Aorta (tissue), 5 donors: ENCODE measurements at places on chromosomes 5 and 9. TPM values are rescaled to one million over a fixed set of nuclear protein-coding genes. Genes with fewer than 3 reads are reported as not detected.

DNA sequence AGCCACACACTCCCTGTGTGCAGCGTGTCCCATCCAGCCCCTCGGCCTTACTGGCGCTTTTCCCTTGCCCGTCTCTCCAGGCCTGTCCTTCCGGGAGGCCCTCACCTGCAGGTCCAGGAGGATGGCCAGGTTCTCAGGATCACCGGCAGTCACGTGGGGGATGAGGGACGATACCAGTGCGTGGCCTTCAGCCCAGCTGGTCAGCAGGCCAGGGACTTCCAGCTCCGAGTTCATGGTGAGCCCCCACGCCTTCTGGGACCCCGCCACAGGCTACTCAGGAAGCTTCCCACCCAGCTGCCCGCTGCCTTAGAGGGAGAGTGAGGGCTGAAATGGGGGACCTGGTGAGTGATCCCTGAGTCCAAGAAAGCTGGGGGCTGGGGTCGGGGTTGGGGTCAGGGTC lies 85.8 kb downstream of the HMCN2 start:
- H3K27me3 ChIP-seq = no peaks in the 10 kb centered on the region
- H3K4me1 ChIP-seq = no peaks in the 10 kb centered on the region
- no peak overlapping the region for H3K4me3 ChIP-seq
- no peak for DNase-seq
- no peaks in the 10 kb centered on the region for H3K36me3 ChIP-seq

- H3K27ac ChIP-seq = no peak overlapping the region
- DNase-seq = no peak
- no peak overlapping the region for H3K4me3 ChIP-seq
- no peaks in the 10 kb centered on the region for H3K36me3 ChIP-seq
Observed at GRCh38 chr5:125336401-125336800, 590.0 kb upstream of the ZNF608 start.

DNA sequence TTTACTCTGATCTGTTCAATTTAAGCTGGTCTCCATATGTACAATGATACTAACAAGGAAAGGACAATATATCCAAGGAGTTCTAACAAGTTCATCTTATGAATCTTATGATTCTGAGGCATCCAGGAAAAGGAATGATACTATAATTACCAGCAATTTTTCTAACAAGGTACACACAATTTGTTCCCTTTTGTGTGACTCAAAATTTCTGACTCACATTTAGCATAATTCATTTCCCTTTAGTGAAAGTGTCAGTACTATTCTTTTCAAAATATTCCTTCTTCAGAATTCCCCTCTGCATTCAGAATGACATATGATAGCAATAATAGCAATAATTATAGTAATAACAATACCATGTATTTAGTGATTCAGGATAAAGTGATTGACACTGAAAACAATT lies 594.8 kb downstream of the DMRTA1 start:
- H3K4me3 ChIP-seq = no peak overlapping the region
- H3K27ac ChIP-seq = no peak overlapping the region
- H3K27me3 ChIP-seq = no peaks in the 10 kb centered on the region

GRCh38 chr9:98117984-98118639 lies 910 bp downstream of the TRIM14 start:
- H3K27me3 ChIP-seq = no peaks in the 10 kb centered on the region
- H3K4me1 ChIP-seq = no peaks in the 10 kb centered on the region
- no peak overlapping the region for H3K4me3 ChIP-seq
- H3K36me3 ChIP-seq = no peaks in the 10 kb centered on the region
- H3K27ac ChIP-seq = no peak overlapping the region

Gene WNK2
- 3.6 TPM for total RNA-seq

DNA sequence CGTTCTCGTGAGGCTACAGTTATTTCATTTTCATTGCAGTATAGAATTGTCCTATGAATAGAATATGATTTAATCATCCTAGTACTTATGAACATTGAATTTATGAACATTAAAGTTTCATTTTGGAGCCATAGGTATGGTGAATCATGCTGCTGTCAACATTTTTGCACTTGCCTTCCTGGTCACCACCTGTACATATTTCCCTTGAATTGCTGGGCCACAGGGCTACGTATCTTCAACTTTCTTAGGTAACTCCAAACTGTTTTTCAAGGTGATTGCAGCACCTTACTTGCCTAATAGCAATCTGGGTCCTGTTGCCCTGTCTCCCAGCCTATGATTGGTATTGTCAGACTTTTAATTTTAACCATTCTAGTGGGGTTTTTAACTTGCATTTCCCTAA lies 6.5 kb upstream of the RNF145 start:
- H3K27ac ChIP-seq = no peak overlapping the region
- H3K36me3 ChIP-seq = no peaks in the 10 kb centered on the region
- H3K27me3 ChIP-seq = no peaks in the 10 kb centered on the region
- no peak overlapping the region for H3K4me3 ChIP-seq

GRCh38 chr5:113232221-113232620 lies 202.6 kb downstream of the TSSK1B start:
- no peaks in the 10 kb centered on the region for H3K27me3 ChIP-seq
- no peaks in the 10 kb centered on the region for H3K36me3 ChIP-seq
- no peaks in the 10 kb centered on the region for H3K4me1 ChIP-seq
- no peak overlapping the region for H3K27ac ChIP-seq
- no peak overlapping the region for H3K4me3 ChIP-seq

DNA sequence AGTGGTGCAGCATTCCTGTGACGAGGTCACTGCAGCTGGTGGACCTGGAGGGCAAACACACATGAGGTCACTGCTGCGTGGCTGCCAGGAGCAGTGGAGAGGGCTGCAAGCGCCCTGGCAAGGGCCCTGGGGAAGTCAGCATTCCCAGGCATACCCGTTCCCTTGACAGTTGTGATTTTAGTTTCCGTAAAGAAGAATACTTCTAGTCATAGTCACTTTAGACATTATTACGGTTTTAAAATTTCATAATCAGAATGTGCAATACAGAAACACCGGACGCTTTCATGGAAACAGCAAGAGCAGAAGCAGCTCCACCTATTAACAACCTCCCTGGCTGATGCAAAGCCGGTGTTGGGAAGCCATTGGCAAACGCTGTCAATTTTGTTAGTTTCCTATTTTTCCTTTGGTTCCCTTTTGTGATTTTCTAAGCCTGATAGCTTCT lies 129.8 kb downstream of the GADD45G start:
- H3K36me3 ChIP-seq = no peaks in the 10 kb centered on the region
- DNase-seq = no peak
- H3K27me3 ChIP-seq = no peaks in the 10 kb centered on the region

GRCh38 chr5:122775550-122776542 lies 966 bp downstream of the SNX2 start:
- H3K36me3 ChIP-seq = no peaks in the 10 kb centered on the region
- peak overlapping the region; percentile 15 for H3K27ac ChIP-seq
- no peak for DNase-seq
- H3K27me3 ChIP-seq = no peaks in the 10 kb centered on the region
- peaks cover 3% of the 10 kb centered on the region for H3K4me1 ChIP-seq
